Left lobe of liver (tissue), 2 donors: ENCODE measurements at places on chromosomes 1 and 21.

GRCh38 chr1:33241866-33242265 is 14.4 kb upstream of the ZNF362 start:
- DNase-seq = no peak

DNA sequence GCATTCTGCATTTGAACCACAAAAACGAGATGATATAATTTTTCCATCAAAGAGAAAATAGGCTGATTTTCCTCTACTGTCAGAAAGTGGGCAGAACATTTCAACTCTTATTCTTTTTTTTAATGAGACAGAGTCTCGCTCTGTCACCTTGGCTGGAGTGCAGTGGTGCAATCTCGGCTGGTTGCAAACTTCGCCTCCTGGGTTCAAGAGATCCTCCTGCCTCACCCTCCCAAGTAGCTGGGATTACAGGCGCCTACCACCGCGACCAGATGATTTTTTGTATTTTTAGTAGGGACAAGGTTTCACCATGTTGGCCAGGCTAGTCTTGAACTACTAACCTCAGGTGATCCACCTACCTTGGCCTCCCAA is 11.6 kb downstream of the DSTYK start:
- no peak for DNase-seq

DNA sequence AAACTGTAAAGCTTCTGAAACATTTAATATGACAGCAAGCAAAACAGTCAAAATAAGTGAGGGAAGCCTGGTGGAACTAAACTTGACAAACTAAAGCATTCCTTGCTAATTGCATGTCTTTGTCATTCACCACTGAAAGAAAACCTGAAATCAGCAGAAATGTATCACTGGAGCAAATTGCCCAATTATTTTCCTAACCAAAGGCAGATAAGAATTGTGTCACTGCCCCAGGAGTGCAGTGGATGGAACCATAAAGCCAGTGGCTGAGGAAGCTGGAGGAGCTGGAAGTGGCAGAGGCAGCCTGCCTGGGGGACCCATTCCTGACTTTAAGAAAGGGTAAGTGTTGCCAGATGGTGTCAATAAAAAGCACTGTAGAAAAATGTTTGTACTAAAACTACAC is 2.7 kb upstream of the SLC30A10 start:
- DNase-seq = peak; percentile 65

- DNase-seq = no peak
Observed at GRCh38 chr1:22714455-22714854, 3.8 kb downstream of the EPHB2 start.

DNA sequence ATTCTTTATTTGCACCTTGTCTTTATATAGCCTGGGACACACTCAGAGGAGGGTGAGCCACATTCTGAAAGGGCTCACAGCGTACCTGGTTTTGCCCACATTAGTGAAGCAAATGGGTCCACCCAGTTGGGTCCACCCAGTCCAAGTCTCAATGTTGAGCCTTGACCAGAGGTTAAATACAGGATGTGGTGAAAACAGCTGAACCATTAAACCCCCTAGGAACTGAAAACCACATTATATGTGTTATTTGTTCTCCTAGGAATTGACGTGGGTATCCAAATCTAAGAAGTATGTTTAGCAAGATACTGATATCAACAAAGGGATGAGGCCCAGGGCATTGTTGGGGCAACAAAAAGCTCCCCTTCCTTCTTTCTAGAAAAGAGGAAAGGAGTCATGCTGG is 83.8 kb downstream of the SETD4 start:
- DNase-seq = no peak

GRCh38 chr1:62840555-62840954 is 56.6 kb downstream of the ATG4C start:
- DNase-seq = no peak

GRCh38 chr1:18816808-18817207 is 42.7 kb downstream of the TAS1R2 start:
- no peak for DNase-seq
